ENCODE measurements at places on chromosomes 5 and 9.

DNA sequence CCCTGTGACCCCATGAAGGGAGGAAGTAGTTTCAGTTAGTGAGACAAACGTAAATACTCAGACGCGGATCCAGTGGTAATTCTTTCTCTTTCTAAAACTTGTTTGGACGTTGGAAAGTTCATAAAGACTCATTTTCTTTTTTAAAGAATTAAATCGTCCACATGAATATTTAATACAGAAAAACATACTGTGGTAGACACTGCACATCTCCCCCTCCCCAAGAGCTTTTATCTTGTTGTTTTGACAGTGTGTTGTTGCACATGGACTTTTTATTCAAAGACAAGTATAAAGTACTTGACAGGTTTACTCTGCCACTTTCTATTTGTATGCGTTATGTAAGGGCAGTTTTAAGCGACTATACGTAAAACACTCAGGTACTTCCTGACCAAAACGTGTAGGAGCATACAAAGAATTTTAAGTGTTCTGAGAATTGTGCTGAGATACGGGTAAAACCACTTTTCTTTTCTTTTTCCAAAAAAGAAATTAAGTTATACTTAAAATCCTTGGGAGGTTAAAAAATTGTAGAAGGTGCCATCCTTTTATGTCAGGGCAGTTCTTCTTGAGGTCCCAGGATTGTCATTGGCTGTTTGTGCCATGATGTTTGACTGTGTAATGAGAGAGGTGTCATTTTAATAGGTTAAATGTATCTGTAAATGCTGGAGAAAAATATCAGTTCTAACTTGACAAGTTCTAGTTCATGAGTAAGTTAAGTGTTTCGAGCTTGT is 1.3 kb downstream of the NIPBL start:
- DNase-seq: no peak

- no peak for DNase-seq
These were observed 404.1 kb downstream of the DMRT2 start for GRCh38 chr9:1454211-1454610.

DNA sequence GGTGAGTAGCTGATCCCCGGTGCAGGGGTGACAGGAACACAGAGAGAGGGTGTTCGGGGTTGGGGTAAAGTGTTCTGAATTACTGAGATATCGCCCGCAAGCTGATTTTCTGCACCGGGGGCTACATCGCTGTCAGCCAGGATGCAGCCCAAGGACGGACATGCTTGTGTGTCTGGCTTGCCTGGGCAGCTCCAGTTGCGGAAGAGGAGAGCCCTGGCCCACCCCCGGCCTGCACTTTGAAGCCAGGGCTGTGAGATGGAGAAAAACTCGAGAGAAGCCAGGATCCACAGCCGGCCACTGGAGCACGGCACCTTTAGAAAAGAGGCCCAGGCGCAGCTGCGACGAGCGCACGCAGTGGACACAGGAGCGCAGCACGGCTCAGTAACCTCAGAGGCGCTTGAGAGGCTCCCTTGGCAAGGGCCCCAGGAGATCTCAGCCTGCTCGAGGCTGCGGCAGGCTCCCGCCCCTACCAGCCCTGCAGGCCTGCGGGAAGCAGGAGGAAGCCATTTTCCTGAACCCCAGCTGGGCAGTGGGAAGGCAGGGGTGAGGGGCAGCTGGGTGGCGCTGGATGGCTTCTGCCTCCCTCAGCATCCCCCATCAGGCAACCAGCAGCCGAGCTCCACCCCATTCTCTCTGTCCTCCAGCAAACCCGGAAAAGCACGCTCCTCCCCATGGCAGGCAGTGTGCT is 59.2 kb downstream of the C9orf50 start:
- DNase-seq: no peak

- no peak for DNase-seq
These were observed 6.9 kb upstream of the UBAC1 start for GRCh38 chr9:135968083-135968476.

DNA sequence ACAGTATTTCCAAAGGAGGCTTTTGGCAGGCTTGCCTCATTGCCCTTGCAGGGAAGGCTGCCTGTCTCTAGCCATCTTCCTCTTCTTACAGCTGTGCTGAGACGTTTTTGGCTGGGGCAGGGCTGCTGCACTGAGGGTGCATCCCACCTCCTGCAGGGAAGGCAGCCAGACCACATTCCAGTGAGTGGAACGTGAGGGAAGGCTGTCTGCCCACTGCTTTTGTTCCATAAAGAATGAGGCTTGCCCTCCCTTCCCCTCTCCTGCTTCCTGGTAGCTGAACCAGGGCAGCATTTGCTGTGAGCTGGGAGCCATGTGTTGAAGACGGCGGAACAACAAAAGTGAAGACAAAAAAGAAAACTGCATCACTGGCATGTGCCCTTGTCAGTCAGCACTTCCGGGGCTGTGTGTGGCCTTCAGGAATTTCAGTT is 16.8 kb downstream of the MGAT1 start:
- no peak for DNase-seq

DNA sequence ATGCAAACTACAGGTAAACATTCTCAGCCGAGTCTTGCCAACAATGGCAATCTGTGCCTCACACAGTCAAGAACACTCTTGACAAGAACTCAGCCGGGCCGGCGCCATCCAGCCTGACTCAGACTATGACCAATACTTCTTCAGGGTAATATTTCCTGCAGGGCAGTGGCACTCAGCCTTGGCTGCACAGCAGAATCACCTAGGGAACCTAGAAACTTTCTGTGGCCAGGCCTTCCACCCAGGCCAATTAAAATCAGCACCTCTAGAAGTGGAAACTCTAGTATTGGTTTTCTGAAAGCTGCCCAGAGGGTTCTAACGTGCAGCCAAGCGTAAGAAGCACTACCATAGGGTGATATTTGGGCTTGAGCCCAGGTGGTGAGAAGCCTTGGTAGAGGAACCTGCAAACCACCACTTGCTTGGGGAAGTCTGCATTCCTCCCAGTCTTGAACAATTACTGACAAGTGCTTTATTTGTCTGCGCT is 120.6 kb downstream of the TTLL11 start:
- DNase-seq: no peak

All from stimulated activated CD8-positive, alpha-beta memory T cell treated with anti-CD3 and anti-CD28 coated beads, Interleukin-7, amount 100 ng/mL, for 1 hour (primary cell).